ENCODE measurements at places on chromosomes 7 and 10.
A peak's percentile ranks its signal among the peaks of the same experiment; 100 is the strongest.

DNA sequence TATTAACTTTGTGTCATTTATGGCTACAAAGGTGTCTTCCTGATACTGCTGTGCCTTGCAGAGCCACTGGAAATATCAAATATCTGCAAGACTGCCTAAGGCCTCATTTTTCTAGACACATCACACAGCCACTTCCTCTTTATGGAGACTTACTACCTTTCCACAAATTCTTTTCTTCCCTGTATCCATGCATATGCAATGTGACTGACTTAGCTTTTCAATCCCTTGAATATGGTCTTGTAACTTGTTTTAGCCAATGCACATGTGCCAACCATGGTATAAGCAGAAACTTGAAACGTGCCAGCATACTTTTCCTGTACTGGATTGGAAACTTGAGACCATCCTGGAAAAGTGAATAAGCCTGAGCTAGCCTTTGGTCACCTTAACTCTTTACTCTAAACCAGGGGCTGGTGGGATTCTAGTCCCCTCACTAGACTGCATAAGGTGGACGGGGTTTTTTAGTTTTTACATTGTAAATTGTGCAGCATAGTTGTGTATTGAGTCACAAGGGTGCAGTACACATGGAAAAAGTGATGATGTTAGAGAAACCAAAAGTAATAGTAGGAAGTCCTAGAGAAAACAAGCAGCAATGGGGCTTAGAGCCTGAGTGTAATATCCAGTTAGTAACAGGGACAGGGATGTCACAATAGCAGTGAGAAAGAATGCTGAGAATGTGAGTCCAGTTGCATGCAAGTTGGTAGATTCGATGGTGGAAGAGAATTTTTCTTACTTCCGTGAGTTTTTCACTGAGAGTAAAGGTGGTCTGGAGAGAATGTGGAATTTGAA lies 879.5 kb downstream of the SORCS1 start:
- DNase-seq = peak; percentile 32

- no peak for DNase-seq
These were observed 63.5 kb downstream of the ADAM12 start for GRCh38 chr10:126324826-126325225.

DNA sequence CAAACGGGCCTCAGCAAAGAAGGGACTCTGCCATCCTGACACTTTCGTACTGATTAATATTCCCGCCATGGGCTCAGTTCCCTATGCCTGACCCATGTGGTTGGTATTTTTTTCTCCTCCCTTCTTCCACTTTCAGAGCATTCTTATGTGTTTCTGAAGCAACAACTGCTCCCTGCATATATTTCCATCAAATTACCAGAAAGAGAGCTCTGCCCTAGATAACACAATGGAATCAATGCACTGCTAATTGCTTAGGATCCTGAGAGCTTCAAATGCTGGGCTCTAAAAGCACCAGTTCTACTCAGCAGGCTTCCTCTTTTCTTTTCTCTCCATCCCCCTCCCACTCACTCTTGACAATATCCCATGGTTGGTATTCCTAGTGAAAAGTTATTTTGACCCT lies 5.3 kb downstream of the TECTB start:
- DNase-seq = no peak

DNA sequence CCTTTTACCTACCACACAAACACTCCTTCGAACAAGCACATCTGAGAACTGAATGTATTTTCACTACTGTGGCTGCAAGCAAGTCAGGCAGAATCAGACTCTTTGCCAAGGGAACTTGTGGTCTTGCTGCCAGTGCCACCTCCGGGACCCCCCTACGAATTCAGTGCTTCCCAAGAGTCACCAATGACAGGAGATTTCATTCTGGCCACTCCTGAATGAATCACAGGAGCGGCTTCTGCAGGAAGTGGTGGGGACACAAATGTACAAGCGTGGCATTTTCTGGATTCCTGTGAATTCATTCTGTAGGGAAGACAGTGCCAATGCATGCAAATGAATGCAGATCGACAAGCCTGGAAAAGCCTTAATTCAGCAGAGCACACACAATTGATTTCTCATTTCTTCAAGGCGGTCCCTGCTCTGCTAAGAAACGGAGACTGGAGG lies 161.2 kb downstream of the CAMK1D start:
- peak; percentile 32 for DNase-seq

GRCh38 chr7:14085901-14086300 lies 96.4 kb upstream of the ETV1 start:
- DNase-seq = no peak

DNA sequence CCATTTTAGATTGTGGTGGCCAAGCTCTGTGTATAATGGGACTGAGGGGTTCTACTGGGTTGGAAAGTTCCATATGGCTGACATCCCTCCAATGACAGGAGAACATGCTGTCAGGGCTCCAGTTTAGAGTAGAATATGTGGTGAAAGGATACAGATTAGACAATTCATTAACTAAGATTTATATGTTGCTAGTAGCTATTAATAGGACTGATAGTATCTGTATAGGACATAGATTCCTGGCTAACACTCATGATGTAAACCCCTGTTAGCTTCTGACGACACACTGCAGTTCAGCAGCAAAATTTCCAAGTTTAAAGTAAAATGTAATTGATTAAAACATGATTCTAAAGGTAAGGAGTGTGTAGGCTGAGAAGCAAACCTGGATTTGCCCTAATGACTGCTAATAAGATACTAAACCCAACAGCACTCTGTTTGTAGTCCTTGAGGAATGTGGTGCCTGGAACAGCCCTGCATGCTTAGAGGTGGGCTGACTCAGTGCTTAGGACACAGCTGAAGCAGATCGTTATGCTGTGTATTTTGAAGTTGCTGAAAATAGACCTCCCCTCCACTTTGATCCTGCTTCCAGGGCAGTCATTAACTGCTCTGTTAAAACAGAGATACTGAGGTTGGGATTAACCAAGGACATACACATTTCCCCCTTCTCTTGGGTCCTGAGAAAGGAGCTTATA lies 1129.6 kb downstream of the SORCS3 start:
- DNase-seq = peak; percentile 6

DNA sequence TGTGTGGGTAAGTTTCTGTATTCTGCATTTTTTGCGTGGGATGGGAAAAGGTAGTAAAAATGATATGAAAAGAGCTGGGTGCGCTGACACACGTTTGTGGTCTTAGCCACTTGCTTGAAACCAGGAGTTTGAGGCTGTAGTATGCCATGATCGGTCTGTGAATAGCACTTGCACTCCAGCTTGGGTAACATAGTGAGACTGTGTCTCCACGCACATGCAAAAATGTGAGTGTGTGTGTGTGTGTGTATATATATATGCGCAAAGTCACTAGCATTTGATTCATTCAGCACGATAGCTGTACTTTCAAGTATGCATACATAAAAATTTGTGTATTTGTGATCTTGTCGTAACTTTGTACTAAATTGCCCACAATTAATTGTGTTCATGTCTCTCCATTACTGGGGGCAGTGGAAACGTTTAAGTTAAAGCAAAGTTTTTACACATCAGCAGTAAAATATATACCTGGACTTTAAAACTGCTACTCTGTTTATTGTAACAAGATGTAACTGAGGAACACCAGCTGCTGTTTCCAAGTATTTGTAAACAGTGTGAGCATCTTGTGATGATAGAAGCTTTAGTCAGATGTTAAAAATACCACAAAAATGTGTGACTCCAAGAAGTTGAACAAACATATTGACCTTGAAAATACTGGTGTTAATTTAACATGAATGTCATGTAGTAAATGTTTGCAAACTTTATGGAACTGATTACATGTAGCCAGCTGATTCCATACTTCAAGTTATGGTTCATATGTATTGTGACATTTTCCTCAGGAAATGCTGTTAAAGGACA lies 1.6 kb downstream of the ZRANB1 start:
- DNase-seq = peak; percentile 41

DNA sequence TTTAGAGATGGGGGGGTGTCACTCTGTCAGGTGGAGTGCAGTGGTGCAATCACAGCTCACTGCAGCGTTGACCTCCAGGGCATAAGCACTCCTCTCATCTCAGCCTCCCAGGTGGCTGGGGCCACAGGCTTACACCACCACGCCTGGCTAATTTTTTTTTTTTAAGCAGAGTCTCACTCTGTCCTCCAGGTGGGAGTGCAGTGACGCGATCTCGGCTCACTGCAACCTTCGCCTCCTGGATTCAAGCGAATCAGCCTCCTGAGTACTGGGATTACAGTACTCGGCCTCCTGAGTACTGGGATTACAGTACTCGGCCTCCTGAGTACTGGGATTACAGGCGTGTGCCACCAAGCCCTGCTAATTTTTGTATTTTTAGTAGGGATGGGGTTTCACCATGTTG lies 23.6 kb upstream of the PPIA start:
- no peak for DNase-seq

- no peak for DNase-seq
These were observed 530.8 kb downstream of the SH2D4B start for GRCh38 chr10:81068460-81068859.

DNA sequence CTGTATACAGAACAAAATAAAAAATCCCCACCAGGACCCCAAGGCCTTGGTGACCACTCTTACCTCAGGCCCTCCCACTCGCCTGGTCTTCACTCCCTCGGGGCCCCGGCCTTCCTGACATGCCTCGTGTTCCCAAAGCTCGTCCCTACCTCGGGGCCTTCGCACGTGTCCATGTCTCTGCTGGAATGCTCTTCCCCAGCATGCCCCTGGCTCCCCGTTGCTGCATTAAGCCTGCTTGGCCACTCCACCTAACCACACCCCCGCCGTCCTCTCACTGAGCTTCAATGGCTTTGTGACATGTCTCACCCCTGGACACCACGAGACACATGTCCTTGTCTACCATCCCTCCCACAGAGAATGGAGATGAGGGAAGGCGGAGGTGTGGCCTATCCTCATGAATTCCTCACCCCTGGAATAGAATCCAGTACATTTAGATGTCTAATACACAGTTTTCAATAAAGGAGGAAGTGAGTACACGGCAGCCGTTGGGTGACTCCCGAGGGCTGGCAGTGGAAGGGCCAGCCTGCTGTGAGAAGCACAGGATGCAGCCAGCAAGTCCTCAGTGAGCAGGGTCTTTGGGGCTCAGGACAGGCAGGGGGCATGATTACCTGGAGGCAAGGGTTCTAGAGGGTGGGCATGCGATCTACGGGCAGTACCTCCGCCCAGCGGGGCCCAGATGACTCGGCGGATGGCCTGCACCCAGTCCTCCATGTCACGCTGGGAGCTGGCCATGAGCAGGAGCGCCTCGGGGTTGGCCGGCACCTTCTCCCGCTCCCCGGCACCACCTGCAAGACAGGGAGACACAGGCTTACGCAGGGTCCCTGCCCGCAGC lies 125.7 kb downstream of the ARHGAP22 start:
- DNase-seq = no peak

GRCh38 chr7:39683216-39683845 lies 60.0 kb downstream of the RALA start:
- DNase-seq = peak; percentile 80

- no peak for DNase-seq
These were observed 381.1 kb downstream of the SDK1 start for GRCh38 chr7:3682028-3682710.

DNA sequence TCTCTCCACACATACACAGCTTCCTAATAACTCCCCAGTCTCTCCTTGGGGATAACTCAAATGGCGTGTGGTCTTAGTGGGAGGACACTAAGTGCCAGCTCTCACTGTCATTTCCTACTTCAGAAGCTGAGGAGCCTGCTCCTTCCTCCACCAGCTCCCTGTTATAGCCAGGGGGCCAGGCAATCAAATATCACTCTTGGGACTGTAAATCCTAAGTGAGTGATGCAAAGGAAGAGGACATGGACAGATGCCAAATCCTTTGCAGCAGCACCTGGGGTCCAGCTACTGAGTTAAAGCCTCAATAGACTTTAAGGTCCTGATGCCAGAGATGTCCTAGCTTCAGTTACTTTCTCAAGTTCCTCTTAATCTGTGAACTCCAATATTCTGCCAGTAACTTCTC lies 34.1 kb downstream of the SEM1 start:
- DNase-seq = no peak

DNA sequence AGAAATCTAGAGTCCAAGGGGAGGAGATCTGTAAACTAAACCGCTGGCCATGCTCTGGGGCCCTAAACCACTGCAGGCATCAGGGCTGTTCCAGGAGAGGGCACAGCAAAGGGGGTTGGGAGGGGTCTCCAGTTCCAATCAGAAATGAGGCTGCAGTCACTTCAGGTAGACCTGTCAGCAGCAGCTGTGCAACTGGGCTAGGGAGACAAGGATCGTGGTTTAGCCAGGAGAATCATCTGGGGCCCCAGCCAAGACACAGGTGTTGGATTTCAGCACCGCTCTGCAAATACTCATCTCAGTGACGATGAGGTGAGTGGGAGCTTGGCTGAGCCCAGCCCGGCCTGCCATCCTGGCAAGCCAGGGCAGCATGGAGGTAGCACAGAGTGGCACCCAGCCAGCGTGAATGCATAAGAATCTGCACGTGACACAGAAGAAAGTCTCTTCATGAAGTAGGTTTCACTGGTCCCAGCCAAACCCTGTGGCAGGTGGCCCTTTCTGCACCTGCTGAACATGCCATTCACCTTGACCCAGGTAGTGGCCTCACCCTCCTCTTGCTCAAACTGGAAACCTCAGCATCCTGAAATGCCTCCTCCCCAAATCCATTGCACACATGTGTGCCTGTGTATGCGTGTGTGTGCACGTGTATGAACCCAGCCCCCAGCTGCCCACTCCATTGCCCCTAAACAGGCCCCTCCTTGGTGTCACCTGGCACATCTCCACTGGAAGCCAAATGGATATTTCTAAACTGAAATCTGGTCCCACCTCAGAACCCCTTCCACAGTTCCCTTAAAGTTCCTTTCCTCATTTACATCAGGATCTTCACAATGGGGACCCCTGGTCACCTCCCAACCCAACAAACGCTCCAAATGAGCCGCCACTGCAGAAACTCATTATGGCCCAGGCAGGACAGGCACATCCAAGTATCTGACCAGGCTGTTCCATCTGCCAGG lies 9.6 kb downstream of the GPRIN2 start:
- DNase-seq = no peak

DNA sequence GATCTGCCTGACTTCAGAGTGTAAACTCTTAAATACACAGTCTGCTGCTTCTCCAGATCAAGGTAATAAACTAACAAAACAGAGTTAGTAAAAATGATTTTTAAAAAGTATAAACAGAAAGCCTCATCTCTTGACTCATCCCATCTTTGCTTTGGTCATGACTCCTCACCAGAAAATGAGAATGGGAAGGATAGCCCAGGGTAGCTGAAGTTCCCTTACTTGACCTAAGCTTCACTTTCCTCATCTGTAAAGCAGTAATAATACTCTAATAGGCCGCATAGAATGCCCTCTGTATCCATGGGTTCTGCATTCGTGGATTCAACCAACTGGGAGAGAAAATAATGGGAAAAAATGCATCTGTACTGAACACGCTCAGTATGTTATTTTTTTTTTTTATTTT lies 11.3 kb upstream of the SLC25A28 start:
- peak; percentile 18 for DNase-seq

- peak; percentile 33 for DNase-seq
These were observed 60.4 kb downstream of the TPST1 start for GRCh38 chr7:66265566-66265965.

Data from fibroblast of upper back skin (primary cell).